Lower leg skin (tissue), 4 donors: ENCODE measurements at places on chromosomes 3 and 15.

DNA sequence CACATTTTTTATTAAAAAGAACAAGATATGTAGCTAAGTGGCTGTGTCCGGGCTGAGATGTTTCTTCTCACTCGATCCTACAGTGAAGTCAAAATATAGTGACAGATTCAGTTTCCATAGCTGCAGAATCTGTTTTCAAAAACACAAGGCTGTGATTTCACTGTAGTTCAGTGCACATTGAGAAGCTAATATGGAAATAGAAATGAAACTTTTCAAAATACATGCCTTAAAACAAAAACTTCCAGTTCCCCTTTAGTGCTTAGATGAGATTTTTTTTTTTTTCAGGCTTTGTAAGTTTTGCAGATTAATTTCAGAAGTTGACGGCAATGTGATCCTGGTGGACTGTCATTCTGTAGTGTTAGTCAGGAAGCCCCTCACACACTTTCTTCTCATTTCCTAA lies 23.8 kb upstream of the TRAK1 start:
- no peak for DNase-seq

- no peak for DNase-seq
Measured at GRCh38 chr3:57737840-57738239, 18.3 kb upstream of the SLMAP start.

- DNase-seq: no peak
Measured at GRCh38 chr15:90918835-90919234, 13.5 kb downstream of the HDDC3 start.

- no peak for DNase-seq
Measured at GRCh38 chr3:10702961-10703740, 112.9 kb upstream of the SLC6A11 start.

- DNase-seq: no peak
Measured at GRCh38 chr15:99546441-99547100, 19.2 kb upstream of the MEF2A start.

GRCh38 chr15:46266661-46267060 lies 631.8 kb downstream of the SQOR start:
- DNase-seq: no peak

DNA sequence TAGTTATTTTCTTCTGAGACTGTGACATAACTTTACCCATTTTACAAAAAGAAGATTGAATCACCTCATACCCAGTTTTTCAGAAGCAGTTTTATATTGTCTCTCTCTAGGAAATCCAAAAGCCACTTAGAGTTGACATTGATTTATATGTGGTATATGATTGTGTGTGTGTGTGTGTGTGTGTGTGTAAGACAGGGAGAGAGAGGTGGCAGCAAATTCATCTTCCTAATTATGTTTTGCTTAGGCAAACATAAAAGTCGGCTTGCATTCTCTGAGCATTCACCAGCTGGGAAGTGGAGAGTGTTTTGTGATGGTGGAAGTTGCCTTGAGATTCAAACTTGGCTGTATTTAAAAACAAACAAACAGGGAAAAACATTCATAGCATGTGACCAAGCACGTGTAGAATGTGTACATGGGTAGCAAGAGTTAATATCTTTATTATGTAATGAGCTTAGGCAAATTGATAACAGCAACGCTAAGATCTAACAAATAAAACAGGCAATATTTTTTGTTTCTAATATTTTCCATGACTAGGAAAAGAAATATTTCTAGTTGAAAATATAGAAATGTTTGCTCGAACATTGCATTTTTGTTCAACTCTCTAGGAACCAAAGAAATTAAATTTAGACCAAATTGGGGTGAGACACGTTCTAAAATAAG lies 64.4 kb upstream of the IGF1R start:
- DNase-seq: no peak

GRCh38 chr3:161372321-161373260 lies 1.3 kb upstream of the SPTSSB start:
- no peak for DNase-seq

DNA sequence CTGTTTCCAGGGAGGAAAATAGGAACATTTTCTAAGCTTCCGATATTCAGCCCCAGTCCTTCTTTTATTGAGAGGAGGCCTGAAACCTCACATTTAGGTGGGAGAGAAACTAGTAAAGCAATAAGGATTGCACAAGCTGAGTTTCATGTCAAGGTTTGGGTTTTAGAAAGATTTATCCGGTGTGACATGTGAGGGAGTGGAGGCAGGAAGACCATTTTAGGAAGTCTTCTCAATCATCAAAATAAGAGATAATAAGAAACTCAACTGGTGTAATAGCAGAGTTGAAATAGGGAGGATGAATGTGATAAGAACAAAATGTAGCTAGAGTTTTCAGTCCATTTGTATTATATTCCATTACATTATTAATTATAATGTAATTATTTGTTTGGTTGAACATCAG lies 27.7 kb upstream of the CLDN16 start:
- no peak for DNase-seq

DNA sequence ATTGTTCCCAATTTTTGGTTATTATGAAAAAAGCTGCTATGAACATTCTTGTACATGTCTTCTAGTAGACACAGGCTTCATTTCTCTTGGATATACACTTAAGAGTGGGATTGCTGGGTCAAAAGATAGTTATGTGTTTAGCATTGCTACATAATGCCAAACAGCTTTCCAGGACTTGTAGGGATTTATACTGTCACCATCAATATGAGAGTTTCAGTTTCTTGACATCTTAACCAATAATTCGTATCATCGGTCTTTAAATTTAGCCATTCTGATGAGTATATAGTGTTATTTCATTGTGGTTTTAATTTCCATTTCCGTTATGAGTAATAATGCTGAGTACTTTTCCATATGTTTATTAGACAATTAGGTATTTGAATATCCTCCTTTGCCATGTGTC lies 190.3 kb upstream of the PFN2 start:
- DNase-seq: no peak

DNA sequence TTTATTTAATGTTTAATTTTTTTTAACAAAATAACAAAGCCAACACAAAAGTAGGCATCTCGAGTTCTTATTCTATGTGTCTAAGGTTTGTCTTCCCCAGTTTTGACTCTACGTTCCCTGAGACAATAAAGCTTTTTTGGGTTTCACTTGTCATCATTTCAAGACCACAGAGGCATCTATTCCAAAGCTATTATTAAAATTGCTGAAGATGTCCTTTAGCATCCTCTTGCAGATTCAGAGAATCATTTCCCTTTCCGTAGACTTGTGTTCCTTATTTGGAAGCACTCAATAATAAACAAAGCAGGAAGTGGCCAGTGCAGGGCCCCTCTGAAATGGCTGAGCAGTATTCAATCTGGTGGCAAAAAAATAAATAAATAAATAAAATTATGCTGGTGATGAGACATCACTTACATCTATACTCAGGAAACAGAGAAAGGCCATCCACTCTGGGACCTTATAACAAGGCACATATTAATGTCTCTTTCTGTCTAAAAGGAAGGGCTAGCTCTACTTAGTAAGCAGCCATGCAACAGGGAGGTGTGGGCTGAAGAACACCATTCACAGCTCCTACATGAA lies 362.3 kb downstream of the WDR72 start:
- no peak for DNase-seq

GRCh38 chr3:46729038-46729437 lies 11.4 kb upstream of the PRSS50 start:
- peak; percentile 56 for DNase-seq

DNA sequence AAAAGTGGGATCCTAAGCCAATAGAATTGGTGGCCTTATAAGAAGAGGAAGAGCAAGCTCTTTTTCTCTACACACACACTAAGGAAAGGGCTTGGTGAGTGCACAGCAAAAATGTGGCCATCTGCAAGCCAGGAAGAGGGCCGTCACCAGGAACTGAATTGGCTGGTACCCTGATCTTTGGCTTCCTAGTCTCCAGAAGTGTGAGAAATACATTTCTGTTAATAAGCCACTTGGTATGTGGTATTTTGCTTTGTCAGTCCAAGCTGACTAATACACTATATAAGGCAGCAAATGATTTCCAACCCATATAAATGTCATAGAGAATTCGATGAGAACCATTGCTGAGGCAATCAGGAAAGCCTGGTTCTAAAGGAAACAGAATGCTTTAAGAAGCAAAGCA lies 816.3 kb upstream of the SEMA6D start:
- DNase-seq: no peak

GRCh38 chr3:45844616-45845015 lies 2.7 kb upstream of the LZTFL1 start:
- no peak for DNase-seq

DNA sequence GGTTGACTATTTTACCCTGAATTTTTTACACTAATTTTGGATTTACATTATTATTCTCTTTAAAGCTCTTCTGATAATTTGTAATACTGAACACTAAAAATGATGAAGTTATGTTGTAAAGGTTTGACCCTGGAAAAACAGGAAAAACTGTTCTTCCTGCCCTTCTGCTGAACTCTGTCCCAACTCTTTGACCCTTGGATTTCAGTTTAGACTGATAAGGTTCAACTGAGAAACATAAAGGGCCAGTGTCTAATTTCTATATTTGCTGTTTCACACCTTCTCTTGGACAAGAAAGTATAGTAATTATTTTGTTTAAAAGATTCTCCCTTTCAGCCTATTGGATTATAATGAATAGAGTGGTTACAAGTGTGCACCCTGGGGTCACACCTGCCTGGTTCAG lies 12.8 kb upstream of the TMOD3 start:
- DNase-seq: no peak

- no peak for DNase-seq
Measured at GRCh38 chr3:48655606-48656005, 7.1 kb downstream of the CELSR3 start.

DNA sequence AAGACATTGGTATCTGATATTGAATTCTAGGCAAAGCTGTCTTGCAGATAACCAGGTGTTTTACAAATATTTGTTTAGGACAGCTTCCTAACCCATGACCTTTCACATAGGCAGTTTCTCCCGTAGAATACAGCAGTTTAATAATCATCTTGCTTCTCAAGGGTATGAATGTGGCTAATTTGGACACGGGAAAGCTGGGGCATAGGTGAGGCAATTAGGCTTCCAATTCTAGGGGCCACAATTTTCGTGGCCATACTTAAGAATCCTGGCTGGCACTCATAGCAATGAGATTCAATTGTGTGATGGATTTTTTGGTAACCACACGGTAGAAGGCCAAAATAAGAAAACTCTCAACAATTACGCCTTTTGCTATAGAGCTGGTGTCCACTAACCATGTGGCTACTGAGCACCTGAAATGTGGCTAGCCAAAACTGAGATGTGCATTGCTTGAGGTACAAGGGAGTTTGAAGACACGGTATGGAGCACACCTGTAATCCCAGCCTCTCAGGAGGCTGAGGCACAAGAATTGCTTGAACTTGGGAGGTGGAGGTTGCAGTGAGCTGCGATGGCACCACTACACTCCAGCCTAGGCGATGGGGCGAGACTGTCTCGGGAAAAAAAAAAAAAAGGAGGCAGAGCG lies 34.4 kb downstream of the TFRC start:
- no peak for DNase-seq

GRCh38 chr3:81965696-81966095 lies 204.3 kb upstream of the GBE1 start:
- DNase-seq: no peak

GRCh38 chr15:81825136-81825535 lies 220.7 kb downstream of the MEX3B start:
- no peak for DNase-seq

DNA sequence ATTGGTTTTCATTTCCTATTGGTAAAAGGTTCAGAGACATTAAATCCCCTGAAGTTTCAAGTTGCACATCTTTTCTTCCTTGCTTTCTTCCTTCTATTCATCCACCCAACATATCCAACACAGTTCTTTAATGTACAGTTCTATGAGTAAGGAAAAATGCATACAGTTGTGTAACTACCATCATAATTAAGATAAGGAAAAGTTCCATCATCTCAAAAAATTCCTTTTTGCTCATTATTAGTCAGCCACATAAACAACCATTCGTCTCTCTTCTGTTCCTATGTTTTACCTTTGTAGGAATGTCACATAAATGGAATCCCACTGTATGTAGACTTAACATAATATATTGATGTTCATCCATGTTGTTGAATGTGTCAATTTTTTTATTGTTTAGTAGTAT lies 211.1 kb upstream of the ADAMTS9 start:
- DNase-seq: no peak

DNA sequence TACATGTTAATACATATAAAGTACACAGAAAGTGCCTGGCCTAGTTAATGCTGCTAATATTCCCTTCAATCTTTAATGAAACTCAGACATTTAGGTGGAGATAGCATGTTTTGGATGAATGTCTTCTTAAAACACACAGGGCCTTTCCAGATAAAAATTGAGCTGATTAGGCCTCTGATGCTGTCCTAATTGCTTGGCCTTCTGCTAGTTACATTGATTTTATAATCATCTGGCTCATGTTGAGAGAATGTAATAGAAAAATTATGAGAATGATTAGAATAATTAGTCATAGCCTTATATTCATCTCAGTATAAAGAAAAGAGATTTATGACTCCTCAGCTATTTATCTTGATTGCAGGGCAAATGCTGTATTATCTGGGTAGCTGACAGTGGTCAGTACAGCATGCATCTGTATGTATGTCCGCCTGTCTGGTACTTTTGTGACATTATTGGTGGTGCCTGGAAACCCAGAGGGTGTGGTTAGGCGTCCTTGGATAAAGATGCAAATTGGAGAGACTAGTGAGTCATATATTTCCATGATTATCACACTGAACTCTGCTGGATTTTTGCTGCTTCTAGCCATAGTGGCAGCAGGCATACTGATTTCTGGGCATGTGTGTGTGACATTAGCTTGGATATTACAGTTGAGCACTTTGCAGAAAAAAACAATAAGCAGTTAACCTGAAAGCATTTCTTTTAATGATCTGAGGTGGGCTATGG lies 120.8 kb downstream of the FEZF2 start:
- no peak for DNase-seq

DNA sequence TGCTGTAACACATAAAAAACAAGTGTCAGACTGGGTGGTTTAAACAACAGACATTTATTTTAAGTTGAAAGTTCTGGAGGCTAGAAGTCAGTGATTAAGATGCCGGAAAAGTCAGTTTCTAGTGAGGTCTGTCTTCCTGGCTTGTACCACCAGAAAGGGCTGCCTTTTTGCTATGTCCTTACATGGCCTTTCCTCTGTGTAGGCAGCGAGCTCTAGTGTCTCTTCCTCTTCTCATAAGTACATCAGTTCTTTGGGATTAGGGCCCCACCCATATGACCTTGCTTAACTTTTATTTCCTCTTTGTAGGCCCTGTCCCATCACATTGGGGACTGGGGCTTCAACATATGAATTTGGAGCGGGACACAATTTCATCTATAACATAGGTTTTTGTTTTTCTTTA lies 128.0 kb downstream of the BBX start:
- no peak for DNase-seq

DNA sequence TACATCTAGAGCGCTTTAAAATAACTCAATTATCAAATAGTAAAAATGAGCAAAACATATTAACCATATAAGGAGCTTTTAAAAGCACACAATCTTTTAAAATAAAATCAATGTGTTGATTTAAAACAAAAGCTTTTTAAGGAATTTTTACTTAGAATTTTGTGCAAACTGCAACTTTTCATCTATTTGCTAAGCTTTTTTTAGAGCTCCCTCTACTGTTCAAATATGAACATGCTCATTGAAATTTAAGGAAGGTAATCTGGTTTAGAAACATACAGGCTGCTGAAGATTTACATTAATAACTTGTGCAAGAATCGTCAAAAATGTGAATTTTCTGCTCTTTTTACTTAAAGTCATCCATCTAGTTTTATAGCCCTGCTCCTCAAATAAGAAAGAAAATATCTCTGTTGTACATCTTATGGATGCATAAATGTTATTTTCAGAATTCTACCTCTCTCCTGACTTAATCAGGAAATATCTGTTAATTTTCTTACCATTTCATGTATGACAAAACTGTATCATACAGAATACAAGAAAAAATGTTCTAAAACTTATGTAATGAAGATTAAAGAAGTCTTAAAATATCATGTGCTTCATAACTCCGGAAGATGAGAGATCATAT lies 469.4 kb upstream of the ROBO2 start:
- DNase-seq: no peak
